ENCODE measurements at places on chromosomes 7 and 10.

DNA sequence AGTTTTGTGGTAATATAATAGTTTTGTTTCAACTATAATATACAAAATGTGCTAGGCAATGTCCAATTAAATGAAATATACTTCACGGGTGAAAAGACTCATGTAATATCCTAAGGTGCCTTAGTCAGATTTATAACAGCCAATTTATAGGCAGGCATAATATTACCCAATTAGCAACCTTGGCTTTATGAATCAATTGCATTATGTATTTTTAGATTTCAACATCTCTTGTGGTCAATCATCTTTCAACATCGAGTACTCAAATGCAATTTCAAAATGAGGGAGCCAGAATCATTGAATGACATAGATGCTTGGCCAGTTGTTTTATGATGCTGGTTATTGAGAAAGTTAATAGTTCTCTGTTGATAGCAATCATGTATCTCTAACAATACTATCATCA lies 110.3 kb upstream of the SP8 start:
- DNase-seq: no peak

- DNase-seq: no peak
These were observed 25.2 kb downstream of the TMEM120A start for GRCh38 chr7:75969182-75969581.

- peak; percentile 73 for DNase-seq
These were observed 5.7 kb downstream of the KAZALD1 start for GRCh38 chr10:101067356-101068083.

DNA sequence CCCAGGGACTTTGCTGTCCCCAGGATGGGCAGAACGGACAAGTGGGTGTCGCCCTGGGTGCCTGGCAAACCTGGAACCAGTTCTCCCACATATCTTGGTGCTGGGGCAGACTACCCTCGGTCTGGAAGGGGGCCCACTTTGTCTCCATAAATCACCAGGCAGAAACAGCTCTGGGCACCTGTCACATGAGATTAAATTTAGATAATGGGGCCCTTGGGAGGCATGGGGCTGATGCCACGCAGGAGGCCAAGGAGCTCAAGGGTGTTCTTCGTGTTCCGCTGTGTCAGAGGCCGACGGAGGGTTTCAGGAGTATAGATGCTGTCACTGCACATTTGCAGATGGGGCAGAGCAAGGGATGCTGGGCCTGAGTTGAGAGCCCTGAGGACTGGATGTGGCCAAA lies 72.7 kb downstream of the TMEM130 start:
- no peak for DNase-seq

- no peak for DNase-seq
These were observed 790.8 kb upstream of the KCND2 start for GRCh38 chr7:119482209-119482608.

- no peak for DNase-seq
These were observed 24.6 kb upstream of the WNT2 start for GRCh38 chr7:117347480-117347879.

- DNase-seq: no peak
These were observed 110.7 kb downstream of the AKR1D1 start for GRCh38 chr7:138186951-138187351.

Data from stimulated activated CD4-positive, alpha-beta T cell treated with anti-CD3 and anti-CD28 coated beads, Interleukin-4, amount 100 ng/mL, for 1 hour (primary cell).